RPMI7951 (cell line): ENCODE measurements at places on chromosomes 11 and 22. TPM values are rescaled to one million over a fixed set of nuclear protein-coding genes. Genes with fewer than 3 reads are reported as not detected.
A peak's percentile ranks its signal among the peaks of the same experiment; 100 is the strongest.

TRIM29 gene
- not detected in 2 replicates for total RNA-seq

C1QTNF4 gene
- total RNA-seq, result not detected in 2 replicates

MYO7A gene
- total RNA-seq, result 0.29 and 0.36 TPM in 2 replicates

MS4A13 gene
- total RNA-seq, result not detected in 2 replicates

NCAM1 gene
- total RNA-seq, result 69.3 and 75.7 TPM in 2 replicates

CASTOR1 gene
- total RNA-seq, result 9.6 and 16.6 TPM in 2 replicates

UBQLNL gene
- not detected in 2 replicates for total RNA-seq

SNX32 gene
- total RNA-seq, result 0.20 TPM in 1 of 2 replicates, not detected in the other

OR56A4 gene
- not detected in 2 replicates for total RNA-seq

TMEM45B gene
- not detected in 2 replicates for total RNA-seq

GRCh38 chr11:36147491-36147890 is 141.7 kb downstream of the COMMD9 start:
- DNase-seq, result no peak

DNA sequence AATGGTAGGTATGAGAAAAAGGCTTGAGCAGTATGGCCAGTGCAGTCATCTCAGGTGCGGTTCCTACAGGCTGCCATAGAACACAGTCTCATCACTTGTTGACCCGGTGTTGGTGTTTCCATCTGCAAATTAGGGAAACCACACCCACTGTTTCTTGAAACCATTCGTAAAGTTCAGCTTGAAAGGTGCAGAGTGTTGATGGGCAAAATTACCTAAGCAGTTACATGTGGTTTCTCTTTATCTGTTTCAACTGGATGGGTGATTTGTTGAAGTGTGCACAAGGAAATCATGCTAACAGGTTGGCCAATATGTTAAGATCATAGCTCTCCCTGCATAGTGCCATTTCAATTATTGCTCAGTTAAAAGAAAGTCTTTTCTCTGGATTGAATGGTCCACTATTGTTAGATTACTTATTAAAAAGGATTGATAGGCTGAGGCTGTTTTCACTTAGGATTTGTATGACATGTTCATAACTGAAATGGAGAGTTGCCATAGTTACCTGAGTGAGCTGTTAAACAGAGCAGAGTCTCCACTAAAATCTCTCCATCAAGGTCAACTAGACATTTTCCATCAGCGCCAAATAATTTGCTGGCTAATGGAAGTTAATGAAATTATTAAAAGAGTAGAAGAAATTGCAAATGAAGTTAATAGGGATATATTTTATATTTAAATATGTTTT is 203.1 kb upstream of the MTMR2 start:
- DNase-seq, result no peak

- no peak for DNase-seq
Measured at GRCh38 chr11:104028476-104029263, 7.8 kb upstream of the DDI1 start.

DNA sequence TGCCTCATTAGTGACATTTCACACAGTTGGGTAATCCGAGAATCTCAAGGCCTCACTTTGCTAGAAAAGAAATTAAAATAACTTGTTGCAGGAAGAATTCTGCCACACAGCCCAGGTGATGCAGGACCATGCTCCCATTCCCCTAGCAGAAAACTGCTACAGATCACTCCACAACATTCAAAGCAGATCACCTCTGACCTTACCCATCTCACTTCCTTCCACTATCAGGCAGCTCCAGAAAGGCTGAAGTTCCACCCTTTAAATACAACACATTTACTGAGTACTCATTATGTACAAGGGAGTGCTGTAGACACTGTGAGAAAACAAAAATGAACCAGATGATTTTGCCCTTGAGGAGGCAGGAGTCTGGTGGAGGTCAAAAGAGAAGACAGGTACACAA is 231.0 kb downstream of the TTC28 start:
- no peak for DNase-seq

DNA sequence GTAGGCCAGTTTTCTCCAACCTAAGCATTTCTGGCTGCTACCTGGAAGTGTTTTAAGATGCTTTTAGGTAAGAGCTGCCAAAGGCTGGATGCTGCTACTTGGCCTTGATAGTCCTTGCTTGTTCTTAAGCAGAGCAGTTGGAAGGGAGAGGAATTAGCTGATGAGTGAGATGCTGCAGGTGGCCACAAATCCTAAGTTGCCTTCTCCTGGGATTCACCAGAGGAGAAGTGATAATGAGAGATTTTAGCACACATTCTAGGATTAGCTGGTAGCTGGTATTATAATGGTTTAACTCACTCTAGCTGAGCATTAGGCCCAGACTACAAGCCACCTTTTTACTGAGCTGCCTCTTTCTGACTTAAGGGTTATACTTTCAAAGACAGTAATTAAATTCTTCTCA is 442.9 kb upstream of the RAG2 start:
- DNase-seq, result no peak

DNA sequence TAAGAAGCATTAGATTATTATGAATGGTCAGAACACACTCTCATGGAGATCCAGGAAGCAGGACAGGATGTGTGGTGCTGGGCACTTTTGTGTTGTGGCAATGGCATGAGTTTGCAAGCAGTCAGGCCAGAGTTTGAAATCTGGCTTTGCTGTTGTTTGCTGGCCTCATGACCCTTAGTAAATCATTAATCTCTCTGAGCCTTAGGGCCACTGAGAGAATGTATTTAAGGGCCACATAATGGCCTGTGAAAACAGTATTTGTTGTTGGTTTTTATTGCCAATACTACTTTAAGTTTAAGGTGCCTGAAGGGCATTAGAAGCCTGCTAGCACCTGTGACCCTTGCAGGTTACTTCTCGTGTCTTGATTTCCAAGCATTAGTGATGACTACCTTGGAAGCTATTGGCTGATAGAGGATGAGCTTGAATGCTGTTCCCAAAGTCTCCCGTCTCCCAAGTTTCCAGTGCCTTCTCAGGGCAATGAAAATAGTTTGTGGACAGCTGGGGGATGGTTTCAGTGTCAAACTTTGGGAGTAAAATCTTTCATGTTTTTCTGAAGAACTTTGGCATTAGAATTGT is 24.6 kb downstream of the STIM1 start:
- DNase-seq, result no peak

- DNase-seq, result no peak
Measured at GRCh38 chr11:118095967-118096367, 9.2 kb upstream of the SMIM35 start.

DNA sequence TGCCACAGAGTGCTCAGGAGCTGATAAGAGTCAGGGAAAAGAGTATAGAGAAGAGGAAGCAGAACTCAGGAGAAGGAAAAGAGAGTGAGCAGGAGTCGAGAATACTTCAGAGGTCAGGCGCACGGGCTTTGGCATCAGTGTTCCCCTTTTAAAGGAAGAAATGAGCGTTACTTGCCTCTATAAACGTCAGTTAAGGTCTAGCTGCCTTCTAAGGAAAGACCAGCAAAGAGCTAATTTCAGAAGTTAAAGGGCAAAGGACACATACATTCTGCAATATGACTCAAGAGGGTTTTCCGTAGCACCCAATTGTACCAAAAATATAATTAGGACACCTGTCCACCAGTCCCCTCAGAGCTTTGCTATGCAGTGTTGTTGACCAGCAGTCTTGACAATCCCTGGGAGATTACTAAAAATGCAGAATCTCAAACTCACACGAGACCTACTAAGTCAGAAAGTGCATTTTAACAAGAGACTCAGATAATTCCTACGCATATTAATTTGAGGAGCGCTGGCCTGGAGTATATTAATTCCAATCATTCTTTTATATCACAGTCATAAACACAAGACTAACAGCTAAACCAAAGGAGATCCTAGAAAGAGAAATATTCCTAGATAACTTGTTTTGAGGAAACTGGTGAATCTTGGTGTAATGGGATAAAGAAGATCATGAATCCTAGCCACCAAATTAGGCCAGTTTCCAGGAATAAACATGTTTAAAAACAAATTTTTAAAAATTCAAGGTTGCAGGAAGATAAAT is 249.0 kb downstream of the CADM1 start:
- DNase-seq, result no peak

GRCh38 chr11:68412593-68413475 is 47.7 kb upstream of the PPP6R3 start:
- no peak for DNase-seq

DNA sequence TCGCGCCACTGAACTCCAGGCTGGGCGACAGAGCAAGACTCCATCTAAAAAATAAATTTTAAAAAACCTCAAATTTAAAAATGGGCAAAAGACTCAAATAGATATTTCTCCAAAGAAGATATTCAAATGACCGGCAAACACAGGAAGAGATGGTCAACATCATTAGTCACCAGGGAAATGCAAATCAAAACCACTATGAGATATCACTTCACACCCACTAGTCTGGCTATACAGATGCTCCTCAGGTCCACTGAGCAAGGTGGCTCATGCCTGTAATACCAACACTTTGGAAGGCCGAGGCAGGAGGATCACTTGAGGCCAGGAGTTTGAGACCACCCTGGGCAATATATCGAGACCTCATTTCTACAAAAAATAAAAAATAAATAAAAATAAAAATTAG is 43.3 kb upstream of the SLC35C1 start:
- DNase-seq, result no peak

GRCh38 chr11:134639586-134640330 is 227.7 kb upstream of the B3GAT1 start:
- no peak for DNase-seq

DNA sequence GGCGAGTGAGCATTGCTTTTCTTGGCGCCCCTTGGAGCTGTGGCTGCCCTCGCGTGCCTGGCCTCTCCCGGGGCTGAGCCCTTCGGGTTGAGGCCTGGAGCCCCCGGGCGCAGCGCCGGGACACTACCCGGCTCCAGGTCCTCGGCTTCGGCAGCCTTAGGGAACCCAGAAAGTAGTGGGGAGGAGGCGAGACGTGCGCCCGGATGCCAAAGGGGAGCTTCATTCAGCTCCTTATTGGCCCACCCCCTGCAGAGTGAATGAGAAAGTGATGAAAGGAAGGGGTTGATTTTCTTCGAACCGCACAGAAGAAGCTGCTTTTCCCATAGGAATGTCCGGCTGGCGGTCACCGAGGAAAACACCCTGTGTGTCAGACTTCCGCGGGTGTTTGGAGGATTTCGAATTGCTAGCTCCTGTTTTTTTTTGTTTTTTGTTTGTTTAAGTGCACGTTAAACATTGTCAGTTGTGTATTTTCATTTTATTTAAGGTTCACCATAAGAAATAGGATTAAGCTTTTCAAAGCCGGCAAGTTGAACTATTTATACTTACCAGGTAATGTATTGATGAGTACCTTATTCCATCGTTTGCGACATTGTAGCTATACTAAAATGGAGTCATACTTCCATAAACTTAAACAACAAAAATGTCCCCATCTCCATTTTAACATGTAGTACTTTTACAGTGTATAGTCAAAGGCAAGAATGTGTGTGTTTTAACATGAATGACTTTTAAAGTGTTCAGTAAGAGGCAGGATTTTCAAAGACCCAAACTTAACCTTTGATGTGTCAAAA is 841 bp upstream of the EIF4G2 start:
- peak; percentile 82 for DNase-seq

- DNase-seq, result no peak
Measured at GRCh38 chr11:124861670-124862069, 3.6 kb upstream of the ROBO3 start.

- no peak for DNase-seq
Measured at GRCh38 chr11:123738374-123738773, 3.1 kb downstream of the ZNF202 start.

DNA sequence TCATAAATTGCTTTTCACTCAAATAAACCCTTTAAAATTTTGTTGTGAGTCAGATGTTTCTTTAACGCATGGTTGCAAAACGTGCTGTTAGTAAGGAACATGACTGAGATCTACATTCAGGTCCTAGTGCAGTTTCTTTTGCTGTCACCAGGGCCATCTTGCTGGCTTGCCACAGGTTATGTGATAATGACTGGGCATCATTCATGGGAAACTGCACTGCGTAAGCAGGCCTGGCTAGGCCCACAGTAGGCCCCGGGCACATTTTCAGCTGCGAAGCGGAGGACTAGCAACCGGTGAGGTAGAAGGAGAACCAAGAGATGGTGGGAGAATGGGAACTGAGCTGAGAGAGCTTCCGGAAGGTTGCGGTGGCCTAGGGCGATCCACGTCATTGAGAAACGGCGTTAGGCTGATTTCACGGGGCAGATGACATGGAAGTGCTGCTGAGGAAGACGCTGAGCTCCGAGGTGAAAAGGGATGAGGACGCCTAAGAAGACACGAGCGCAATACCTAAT is 3.2 kb upstream of the KLHDC7B start:
- DNase-seq, result peak; percentile 92

DNA sequence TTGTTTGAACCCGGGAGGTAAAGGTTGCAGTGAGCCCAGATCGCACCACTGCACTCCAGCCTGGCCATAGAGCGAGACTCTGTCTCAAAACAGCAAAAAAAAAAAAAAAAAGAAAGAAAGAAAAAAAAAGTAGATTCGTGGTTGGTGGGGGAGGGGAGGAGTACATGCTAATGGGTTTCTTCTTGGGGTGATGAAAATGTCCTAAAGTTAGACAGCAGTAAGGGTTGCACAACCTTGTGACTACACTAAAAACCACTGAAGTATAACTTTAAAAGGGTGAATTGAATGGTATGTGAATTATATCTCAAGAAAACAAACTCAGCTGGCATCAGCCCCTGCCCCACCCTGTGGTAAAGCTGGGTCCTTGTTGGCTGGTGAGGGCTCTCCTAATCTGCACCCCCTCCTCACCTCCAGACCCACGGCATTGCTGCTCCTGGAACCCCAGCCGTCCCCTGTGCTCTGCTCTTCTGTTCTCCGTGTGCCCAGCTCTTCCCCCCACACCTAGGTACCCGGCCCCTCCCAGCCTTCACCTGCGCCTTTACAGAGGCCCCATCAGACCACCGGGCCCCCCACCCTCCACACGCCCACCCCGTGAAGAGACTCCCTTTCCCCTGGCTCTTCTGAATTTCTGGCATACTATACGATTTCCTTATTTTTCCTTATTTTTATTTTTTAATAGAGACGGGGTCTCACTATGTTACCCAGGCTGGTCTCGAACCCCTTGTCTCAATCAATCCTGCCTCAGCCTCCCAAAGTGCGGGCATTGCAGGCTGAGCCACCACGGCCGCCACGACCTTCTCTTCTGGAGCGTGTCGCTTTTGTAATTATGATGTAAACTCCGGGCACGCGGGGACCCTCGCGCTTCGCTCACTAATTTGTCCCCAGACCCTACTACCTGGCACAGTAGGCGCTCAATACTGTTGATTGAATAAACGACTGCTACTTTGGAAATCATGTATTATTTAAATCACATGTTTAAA is 924 bp upstream of the FADD start:
- DNase-seq, result no peak

DNA sequence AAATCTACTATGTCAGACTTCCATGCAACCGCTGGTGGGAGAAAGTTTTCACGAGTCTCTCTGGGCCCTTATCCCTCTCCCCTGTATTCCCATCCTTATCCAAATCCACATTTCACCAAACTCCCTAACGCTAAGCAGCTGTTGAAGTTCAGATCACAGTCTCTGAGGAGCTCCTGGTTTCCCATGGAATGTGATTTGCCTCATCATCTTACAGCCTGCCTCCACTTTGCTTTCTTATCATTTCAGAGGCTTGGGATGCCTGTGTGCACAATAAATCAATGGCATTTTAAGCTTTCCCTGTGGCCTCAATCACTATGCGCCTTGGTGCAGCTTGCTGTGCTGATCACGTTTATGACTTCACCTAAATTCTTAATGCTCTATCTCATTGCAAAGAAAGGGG is 352.4 kb upstream of the FAT3 start:
- DNase-seq, result no peak
